ENCODE measurements at places on chromosomes 7 and 10.

GRCh38 chr10:131345691-131346090 lies 34.2 kb upstream of the TCERG1L start:
- no peak for DNase-seq

DNA sequence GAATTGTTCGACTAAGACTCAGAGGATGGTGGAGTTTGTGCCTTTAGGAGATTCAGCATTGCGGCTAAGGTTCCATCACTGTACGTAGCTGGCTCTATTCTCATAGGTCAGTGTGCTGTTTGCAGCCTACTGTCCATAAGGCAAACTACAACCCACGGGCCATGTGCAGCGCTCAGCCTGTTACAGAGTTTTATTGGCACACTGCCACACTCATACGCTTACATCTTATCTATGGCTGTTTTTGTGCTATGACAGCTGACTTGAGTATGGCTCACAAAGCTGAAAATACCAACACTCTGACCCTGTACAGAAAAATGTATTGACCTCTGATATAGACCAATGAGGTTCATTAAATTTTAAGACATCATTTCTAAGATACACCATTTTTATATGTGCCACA lies 114.5 kb downstream of the ARID5B start:
- peak; percentile 44 for DNase-seq

GRCh38 chr10:7892146-7892545 lies 73.8 kb downstream of the TAF3 start:
- DNase-seq: no peak

GRCh38 chr10:47384148-47384921 lies at the start of gene ZNF488:
Gene ZNF488 (minus strand): TSS chr10:47384293. CDS start chr10:47368829, 15,464 bp downstream.
- peak; percentile 83 for DNase-seq

DNA sequence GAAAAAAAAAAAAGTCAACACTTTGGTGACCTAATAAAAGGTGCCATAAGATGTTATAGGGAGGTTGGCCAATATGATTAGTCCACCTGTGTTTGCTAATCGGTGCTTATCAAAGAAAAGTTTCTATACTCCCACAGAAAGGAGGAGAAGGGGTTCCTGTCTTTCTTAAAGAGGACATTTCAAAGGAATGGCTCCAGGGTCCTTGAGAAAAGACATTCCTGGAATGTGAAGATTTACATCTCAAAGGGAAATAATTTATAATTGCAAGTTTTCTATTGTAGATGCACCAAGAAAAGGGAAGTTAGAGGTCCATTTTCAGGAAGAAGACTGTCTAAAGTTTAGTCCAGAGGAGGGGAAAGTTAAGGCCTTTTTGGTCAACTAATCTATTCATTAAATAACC lies 715.3 kb downstream of the NXPH1 start:
- DNase-seq: no peak

DNA sequence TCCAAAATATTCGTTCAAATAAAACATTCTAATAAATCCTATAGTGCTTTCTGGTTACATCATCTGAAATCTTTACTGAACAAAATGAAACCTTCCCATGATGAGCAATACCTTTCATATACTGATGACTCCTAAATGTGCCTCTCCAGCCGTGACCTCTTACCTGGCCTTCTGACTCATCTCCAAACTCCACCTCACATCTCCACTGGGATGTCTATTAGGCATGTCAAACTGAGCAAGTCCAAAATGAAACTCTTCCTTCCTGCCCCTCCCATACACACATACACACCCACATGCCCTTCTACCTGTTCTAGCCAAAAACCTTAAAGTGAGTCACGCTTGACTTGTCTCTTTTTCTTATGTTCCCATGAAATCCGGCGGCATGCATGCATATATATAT lies 22.9 kb downstream of the GSAP start:
- no peak for DNase-seq

DNA sequence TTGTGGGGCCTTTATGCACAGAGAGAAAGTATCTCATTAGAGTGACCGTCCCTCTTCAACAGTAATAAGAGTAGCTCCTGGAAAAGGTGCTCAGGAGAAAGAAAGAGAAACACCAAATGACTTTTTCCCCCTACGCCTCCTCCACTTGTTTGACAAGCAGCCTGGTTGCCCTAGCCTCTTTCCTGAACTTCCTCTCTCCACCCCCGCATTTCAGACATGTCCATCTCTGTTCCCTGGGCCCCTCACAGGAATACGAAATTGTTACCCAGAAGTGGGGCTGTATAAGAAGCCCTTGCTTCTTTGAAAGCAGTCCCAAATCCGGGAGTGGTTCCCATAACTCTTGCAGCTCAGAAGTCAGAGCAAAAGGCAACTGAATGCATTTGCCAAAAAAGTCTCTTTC lies 119.6 kb upstream of the ADO start:
- DNase-seq: no peak

- DNase-seq: peak; percentile 8
Observed at GRCh38 chr10:26503911-26504310, 65.8 kb downstream of the APBB1IP start.

- DNase-seq: peak; percentile 43
Observed at GRCh38 chr10:79445977-79446757, 743 bp upstream of the ZCCHC24 start.

- DNase-seq: peak; percentile 86
Observed at GRCh38 chr7:97104719-97105238, 12.7 kb upstream of the SDHAF3 start.

- DNase-seq: no peak
Observed at GRCh38 chr7:146514304-146514703, 397.7 kb downstream of the CNTNAP2 start.

DNA sequence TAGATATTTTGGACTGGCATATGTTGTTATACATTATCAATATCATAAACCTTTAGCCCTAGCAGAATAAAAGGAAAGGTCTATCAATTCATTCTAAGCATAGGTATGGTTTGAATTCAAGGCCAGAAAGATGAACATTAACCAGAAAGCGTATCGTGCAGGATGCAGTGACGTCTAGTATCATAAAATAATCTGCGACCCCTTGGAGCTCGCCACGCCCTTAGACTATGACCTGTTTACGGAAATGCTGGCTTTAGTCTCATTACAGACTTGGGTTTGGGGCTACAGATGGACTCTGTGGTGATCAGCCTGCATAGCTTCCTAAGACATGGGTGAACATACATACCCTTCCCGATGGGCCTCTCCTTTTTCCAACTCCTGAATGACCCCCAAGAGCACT lies 21.5 kb downstream of the INSYN2A start:
- DNase-seq: no peak

DNA sequence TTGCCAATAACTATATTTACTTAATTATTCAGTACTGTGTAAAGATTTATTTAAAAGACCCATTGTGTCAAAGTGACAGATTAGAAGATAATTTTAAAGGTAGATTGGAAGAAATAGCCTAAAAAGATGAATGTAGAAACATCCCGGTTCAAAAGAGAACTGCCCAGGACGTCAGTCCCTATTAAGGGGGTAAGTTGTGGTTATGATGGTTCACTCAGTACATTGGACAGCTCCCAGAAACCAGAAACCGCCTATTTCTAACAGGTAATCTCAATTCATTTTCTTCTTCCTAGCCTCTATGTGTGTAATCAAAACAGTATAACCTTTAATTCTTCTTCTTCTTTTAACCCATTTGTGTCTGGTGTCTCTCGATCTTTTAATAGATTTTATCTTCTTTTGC lies 1.5 kb upstream of the FERD3L start:
- DNase-seq: peak; percentile 0

GRCh38 chr7:131827421-131827820 lies 271.0 kb upstream of the PODXL start:
- DNase-seq: no peak

GRCh38 chr10:94623572-94623971 lies 60.0 kb upstream of the CYP2C18 start:
- no peak for DNase-seq

GRCh38 chr10:97463363-97464132 lies 17.6 kb downstream of the ZDHHC16 start:
- DNase-seq: peak; percentile 37

DNA sequence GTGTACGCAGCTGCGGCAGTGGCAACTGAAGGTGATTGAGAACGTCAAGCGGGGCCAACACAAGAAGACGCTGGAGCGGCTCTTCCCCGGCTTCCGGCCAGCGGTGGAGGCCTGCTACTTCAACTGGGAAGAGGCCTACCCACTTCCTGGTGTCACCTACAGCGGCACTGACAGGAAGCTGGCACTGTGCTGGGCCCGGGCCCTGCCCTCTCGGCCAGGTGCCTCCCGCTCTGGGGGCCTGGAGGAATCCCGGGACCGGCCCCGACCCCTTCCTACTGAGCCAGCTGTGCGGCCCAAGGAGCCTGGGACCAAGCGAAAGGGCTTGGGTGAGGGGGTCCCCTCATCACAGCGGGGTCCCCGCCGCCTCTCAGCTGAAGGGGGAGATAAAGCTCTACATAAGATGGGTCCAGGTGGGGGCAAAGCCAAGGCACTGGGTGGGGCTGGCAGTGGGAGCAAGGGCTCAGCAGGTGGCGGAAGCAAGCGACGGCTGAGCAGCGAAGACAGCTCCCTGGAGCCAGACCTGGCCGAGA lies 6.5 kb downstream of the ZSWIM8 start:
- no peak for DNase-seq

DNA sequence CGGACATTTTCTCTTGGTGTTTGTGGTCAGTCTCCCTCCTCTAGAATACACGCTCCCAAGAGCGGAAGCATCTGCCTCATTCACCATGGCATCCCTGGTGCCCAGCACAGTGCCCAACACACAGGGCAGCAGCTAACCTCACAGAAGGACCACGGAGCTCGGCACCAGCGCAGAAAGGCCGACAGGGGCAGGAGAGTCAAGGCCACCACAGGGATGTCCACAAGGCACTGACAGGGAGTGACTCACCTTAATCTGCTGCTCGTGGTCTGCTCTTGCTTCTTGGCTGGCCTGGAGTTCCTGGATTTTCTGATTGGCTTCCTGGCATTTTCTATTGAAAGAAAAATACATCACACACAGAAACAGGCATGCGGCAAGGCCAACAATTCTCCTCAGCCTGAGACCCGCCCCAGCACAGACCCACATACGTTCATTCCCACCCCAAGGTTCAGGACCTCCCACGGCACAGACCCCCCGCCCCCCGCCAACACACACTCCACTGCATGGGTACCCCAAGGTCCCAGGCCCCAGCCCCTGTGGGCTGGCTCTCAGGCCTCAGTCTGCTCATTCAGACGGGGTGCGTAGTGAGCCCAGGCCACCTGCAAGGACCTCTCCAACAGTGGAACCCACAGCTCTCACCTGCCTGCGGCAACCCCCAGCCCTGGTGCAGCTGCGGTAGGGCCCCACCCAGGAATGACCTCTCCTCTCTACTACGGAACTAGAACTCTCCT lies 14.9 kb downstream of the MAD1L1 start:
- DNase-seq: no peak

DNA sequence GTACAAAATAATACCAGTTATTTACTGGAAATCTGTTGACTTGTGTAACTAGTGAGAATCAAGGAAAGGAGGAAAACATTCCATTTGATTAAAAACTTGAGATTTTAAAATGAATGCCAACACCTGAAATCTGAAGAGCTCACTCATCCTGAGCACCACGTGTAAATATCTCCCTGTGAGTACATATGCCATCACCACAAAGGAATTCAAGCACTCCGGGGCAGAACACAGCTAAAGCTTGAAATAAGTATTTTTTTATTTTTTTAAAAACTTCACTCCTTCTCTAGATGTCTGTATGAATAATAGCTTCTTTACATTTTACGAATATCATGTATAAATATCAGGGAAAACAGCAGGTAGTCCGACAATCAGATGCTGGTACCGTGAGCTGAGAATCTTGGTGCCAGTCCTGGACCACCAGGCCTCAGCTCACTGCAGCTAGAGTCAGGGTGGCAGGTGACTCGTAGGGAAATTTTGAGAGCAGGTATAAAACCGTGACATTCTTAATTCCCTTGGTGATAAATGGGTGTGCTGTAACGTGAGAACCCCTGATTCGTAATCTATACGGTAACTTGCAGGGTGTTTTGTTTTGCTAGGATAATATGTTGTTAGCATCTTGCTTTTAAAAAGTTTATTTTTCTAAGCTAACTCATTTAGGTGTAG lies 12.7 kb downstream of the LMTK2 start:
- no peak for DNase-seq

- DNase-seq: no peak
Observed at GRCh38 chr10:83647526-83647925, 491.8 kb upstream of the GHITM start.

DNA sequence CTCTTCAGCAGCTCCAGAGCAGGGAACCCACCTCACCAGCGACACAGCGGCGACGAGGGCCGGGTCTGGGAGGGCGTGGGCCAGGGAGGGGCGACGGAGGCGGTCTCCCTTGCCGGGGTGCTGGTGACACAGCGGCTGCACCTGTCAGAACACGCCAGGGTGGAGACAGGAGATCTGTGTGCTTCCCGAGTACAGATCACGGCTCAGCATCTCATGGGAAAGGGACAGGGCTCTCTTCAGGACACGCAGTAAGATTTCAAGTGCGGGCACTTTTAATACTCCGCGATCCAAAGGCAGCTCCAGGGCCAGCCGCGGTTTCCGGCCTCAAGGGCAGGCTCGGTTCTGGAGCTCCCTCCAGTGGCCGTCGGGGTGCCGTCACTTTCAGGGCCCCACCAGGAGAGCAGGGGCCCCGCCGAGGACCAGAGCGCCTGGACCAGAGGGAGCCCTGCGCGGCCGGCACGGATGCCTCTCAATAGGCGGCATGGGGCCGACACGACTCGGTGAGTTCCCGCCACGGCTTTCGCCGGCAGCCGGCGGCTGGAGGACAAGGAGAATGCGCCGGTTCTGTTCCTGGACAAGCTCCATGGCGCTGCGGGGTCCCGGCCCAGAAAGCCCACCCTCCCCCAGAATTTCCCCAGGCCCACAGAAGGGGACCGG lies 21.4 kb downstream of the GPR146 start:
- DNase-seq: peak; percentile 84

- no peak for DNase-seq
Observed at GRCh38 chr7:34220506-34221185, 315.3 kb downstream of the BMPER start.

GRCh38 chr10:24438800-24439199 lies 229.9 kb downstream of the KIAA1217 start:
- DNase-seq: no peak

- DNase-seq: no peak
Observed at GRCh38 chr7:156152390-156152789, 340.1 kb upstream of the SHH start.

DNA sequence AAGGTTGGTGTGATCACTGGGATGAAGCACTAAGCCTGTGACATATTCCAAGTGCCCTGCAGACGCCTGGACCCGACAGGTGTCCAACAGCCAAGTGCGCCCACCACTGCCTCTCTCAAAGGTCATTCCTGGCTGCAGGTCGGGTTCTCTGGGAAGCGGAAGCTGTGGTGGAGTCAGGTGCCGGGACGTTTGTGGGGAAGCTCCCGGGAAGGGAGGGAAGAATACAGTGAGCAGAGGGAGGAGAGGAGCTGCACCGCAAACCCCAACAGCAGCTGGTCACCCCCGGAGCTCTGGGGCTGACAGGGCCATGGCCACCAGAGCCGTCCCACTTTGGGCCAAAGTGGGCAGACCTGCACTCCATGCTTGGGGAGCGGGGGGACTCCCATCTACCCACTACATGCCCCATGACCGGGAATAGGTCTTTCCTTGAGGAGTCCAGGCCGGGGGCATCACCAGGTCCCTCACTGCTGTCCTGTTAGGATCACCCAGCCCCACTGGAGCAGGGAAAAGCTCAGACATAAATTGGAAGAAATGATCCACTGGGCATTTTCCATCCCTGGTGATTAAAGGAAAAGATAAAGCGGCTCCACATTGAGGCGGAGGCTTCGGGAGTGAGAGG lies 84.5 kb upstream of the PPP2R2D start:
- no peak for DNase-seq
